Stimulated activated CD8-positive, alpha-beta memory T cell treated with anti-CD3 and anti-CD28 coated beads, Interleukin-15, amount 100 ng/mL, for 24 hours (primary cell): ENCODE measurements at places on chromosomes 7 and 10.

- no peak for DNase-seq
Measured at GRCh38 chr7:148912758-148913541, 28.9 kb upstream of the EZH2 start.

GRCh38 chr10:13707156-13707881 is 120.6 kb downstream of the PRPF18 start:
- DNase-seq: no peak

- no peak for DNase-seq
Measured at GRCh38 chr7:77226357-77226839, 26.8 kb upstream of the FGL2 start.

DNA sequence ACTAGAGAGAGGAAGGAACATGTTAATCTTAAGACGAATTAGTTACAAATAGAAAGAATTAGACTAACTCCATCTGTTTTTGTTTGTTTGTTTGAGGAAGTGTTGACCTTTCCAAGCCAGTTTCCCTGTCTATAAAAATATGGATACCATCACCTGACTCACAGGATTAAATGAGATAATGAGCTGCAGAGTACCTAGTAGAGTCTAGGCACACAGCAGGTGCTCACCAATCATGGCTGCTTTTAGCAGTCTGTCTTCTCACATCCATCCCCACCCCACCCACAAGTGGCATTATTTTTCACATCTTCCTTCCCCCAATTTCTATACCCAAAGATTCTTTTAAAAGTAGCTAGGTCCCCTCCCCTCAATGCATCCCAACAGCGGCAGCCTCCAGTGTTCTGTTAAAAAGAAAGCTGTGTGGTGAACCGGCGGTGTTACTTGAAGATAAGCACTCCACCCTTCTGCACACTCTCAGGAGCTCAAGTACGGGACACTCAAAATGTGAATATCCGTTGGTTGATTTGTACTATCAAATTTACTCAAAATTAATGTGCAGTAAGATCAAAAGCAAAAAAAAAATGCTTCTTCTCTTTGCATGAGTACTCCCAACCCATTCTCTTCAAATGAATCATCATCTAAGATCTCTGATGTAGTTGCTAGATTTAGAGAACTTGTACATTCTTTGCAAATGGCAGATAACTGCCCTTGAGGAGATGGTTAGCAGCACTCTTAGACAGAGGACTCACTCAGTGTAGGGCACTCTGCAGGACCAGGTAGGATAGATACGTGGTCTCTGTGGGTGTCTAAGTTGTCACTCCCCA is 145.4 kb upstream of the ASAH2 start:
- DNase-seq: no peak

GRCh38 chr10:98956576-98957260 is 278.9 kb downstream of the HPSE2 start:
- no peak for DNase-seq

DNA sequence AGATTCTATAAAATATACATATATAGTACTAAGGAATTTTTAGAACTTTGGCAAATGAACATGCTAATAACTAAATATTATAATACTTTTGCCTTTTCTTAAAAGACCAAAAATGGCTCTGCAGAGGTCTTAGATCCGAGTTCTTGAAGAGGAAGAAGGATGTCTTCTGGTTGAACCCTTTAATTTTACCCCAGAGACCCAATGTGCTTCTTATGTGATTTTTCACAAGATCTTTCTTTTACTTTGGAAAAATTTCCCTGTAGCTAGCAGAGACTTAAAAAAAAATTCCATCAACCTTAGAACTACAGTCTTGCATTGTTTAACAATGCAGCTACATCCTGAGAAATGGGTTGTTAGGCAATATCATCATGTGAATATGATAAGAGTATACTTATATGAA is 663.2 kb downstream of the PARD3 start:
- no peak for DNase-seq

- no peak for DNase-seq
Measured at GRCh38 chr7:91883676-91884362, 3.3 kb upstream of the MTERF1 start.

GRCh38 chr7:83849131-83849530 is 200.2 kb upstream of the SEMA3E start:
- DNase-seq: no peak

GRCh38 chr7:37643876-37644275 is 39.7 kb upstream of the GPR141 start:
- no peak for DNase-seq

DNA sequence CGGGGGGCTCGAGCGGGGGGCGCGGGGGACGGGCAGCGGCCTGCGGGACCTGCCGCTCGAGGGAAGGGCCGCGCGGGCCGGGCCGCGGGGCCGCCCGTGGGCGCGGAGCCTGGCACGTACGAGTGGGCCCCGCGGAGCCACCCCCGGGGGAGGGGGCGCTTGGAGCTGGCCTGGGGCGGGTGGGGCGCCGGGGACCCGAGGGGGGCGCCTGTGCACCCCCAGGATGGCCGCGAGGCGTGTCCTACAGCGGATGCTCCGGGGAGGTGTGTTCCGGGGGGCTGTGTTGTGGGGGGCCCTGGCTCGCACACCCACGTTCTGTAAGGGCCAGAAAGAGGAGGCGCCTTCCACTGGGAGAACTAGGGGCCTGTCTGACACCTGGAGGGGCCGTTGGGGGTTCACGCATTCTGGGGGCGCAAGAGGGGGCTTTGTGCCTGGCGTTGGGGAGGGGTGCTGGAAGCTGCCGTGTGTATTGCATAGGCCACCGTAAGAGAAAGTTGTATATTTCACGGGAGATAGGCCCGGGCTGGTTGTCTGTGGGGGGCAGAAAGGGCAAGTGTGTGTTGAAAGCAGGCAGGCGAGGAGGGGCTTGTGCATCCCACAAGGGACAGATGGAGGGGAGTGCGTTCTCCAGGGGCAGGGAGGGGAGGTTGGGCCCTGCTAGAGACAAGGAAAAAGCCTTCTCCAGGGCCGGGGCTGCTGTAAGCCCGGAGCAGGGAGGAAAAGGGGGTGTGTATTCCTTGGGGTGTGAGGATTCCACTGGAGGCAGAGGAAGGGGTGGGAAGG is 663 bp downstream of the VPS37D start:
- DNase-seq: no peak

GRCh38 chr7:4282434-4283223 is 399.5 kb upstream of the FOXK1 start:
- no peak for DNase-seq

DNA sequence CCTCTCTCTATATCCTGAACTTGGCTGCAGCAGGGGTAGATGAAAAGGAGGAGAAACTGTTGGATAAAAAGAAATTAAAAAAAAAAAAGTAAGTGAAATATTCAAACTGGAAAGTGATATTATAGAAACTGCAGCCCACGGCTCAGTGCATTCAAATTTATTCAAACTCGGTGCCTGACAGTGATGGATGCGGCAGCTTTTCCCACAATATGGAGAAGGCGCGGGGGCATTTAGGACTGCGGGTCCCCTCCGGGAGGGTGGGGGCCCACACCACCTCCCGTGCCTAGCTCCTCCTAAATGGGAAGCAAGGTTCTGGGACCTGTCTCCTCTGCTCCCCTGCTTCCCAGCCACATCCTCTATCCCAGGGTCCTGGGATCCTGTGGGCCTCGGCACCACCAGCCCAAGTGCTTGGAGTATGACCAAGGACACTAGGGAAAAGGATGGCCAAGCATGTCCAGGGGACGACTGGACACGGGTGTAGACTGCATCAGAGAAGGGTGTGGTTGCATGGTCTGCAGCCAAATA is 82.4 kb downstream of the HIF1AN start:
- DNase-seq: no peak

DNA sequence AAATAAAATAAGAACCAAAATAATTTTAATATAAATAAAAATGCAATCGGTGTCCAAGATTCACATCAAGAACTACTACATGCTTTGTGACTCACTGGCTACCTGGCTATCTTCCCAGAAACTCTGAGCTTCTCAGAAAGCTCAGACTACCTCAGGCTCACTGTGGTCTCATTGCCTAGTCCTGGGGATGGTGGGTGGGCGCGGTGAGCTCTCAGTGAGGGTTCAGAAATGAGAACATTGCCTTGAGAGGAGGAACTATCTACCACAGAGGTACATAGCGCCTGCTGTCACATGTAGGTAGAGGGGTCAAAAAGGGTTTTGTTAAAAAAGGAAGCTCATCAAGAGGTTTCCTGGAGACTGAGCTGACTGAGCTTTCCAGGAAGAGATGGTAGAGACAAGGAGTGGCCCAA is 108.0 kb downstream of the WDFY4 start:
- DNase-seq: no peak

GRCh38 chr7:121436688-121437087 is 40.6 kb upstream of the FAM3C start:
- no peak for DNase-seq

DNA sequence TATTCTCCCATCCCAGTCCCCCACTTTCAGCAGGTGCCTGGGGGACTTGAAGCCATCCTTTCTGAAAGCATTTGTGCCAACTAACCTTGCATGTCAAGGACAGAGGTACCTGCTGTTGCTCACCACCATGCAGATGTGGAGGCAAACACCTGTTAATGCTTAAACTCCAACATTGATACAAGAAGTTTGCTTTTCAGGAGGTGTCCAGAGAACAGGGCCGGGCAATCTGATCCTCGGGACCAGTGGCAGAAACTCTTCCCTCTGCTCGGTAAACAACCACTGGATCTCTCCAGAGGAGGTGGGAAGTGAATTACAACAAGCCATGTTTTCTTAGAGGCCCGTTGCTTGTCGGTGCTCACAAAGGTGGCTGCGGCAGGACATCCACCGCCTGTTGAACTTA is 54.7 kb downstream of the FGFR2 start:
- no peak for DNase-seq

- no peak for DNase-seq
Measured at GRCh38 chr7:94348142-94348541, 46.6 kb upstream of the COL1A2 start.

- no peak for DNase-seq
Measured at GRCh38 chr7:13041368-13041988, 354.0 kb downstream of the ARL4A start.

DNA sequence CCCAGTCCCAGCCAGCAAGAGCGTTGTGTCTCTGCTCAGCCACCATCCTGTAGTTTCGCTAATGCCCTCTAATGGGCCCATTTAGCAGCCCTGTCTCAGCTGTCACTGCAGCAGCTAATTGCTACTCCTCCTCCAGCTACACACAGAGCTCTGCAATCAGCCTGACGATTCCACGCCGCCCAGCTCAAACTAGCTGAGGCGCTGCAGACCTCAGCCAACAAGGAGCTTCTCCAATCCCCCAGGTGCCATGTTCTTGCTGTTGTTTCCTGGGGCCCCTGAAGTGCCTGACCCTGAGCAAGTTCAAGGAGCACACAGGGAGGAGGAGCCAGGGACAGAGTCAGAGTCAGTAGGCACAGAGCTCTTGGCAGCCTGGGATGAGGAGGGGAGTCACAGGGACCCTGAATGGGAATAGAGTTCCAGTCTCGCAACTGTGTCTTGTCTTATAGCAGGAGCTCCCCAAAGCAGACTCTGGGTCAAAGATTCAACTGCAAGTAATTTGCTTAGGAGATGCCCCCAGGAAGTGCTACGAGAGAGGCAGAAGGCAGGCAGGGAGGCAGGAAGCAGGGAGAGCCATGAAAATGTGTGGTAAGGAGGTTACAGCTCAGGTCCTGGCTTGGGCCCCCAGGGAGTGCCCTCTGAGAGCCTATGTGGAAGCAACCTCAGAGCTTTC is 135.8 kb upstream of the UNC5B start:
- DNase-seq: no peak

DNA sequence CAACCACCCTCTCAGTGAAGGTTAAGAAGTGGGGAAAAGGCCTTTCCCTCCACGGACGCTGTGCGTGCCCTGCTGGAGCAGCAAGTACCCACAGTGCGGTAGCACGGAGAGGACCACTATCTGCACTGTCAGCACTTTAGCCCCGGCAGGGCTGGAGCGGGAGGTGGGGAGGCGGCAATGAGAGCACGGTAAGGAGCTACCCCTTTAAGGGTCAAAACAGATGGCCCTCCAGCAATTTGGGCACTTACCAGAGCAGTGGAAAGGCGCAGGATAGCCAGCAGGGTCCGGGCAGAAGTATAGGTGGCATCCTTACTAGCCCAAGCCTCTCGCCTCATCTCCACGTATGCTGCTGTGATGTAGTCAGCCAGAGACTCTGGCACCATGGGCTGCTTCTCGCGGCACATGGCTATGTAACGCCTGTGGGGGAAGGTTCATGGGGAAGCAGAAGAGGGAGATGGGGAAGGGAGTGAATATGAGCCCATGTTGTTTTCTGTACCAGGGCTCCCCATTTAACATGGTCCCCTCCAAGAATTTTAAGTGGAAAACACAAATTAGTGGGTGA is 5.2 kb downstream of the COPS6 start:
- no peak for DNase-seq
